ENCODE measurements at places on chromosomes 5 and 9. TPM values are rescaled to one million over a fixed set of nuclear protein-coding genes. Genes with fewer than 3 reads are reported as not detected.

GRCh38 chr9:121741228-121741918, 89.9 kb downstream of the DAB2IP start:
- no peak for DNase-seq

DNA sequence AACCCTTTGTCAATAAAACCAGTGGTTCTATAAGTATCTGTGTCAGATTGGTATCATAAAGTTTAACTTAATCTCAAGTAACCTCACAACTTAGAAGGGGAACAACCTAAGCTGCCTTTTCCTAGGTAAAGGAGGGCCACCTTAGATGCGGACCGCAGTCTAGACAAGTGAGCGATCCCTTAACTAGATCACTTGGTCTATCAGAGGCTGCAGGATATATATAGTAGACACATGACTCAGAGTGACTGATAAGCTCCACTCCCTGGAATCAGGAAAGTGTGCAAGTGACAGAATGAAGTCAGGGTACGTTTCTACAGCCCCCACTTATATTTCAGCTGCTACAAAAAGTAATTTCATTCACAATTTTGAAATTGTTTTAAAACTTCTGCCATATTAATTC, 7.4 kb downstream of the REEP5 start:
- DNase-seq = no peak

Gene SLC34A1
- polyA plus RNA-seq = not detected

Gene PCDHB3
- 1.6 TPM for polyA plus RNA-seq

- no peak for DNase-seq
These were observed 633.0 kb upstream of the C9orf72 start for GRCh38 chr9:28206280-28206679.

DNA sequence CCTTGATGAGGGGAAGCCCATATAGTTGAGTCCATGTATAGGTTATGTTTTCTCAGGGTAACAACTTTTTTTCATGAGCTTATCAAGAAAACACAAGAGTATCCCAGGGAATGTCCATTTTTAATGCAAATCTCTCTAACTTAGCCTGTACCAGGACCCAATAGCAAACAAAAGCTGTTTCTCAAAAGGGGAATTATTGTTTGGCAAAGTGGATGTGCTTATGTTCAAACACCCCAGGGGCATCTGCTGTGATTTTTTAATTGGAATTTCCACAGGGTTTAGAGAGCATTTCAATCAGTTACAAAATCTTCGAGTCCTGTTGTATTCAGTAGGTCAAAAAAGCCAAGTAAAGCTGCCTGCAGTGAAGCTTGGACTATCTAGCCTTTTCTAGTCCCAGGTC, 33.4 kb upstream of the CSNK1G3 start:
- no peak for DNase-seq

DNA sequence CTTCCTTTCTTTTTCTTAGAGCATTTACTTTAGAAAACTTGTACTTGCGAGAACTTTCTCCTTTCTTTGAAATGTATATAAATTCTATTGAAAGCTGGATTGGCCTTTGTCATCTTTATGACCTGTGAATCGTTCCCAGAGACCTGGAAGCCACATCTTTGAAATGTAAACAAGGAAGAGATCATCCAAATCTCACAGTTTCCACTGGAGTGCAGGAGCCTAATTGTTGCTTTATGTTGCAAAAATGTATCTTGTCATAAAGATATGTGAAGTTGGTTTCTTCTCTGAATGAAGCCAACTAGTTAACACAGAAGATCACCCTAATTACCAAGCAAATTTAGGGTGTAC, 1101.8 kb downstream of the TAF11L14 start:
- no peak for DNase-seq

Gene ANKRD55
- 0.46 TPM for polyA plus RNA-seq

Gene DUSP1
- 71.1 TPM for polyA plus RNA-seq

Gene CDKN2B-AS1
- polyA plus RNA-seq = 0.15 TPM

GRCh38 chr5:54383941-54384340, 71.6 kb upstream of the HSPB3 start:
- no peak for DNase-seq

DNA sequence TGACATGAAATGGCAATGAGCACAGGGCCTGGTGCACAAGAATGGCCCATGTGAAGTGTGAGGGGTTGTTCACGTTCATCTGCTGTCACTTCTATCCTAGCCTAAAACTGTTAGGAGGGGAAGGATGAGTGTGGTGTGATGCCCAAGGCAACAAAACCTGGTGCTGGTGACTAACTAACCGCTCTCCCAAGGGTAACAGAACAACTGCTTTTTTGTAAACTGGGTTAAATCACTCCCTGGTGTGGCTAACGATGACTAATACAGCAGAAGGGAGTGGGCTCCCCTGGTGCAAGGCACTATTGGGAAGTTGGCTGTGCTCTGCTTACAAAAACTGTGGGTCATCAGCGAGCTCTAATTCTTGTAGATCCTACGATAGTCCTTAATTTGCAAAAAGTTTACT, 103.2 kb upstream of the VCAN start:
- DNase-seq = no peak

Gene TMOD1
- polyA plus RNA-seq = 151 TPM

Gene SNCAIP
- 8.8 TPM for polyA plus RNA-seq

GRCh38 chr5:14305045-14305444, 161.9 kb downstream of the TRIO start:
- no peak for DNase-seq

DNA sequence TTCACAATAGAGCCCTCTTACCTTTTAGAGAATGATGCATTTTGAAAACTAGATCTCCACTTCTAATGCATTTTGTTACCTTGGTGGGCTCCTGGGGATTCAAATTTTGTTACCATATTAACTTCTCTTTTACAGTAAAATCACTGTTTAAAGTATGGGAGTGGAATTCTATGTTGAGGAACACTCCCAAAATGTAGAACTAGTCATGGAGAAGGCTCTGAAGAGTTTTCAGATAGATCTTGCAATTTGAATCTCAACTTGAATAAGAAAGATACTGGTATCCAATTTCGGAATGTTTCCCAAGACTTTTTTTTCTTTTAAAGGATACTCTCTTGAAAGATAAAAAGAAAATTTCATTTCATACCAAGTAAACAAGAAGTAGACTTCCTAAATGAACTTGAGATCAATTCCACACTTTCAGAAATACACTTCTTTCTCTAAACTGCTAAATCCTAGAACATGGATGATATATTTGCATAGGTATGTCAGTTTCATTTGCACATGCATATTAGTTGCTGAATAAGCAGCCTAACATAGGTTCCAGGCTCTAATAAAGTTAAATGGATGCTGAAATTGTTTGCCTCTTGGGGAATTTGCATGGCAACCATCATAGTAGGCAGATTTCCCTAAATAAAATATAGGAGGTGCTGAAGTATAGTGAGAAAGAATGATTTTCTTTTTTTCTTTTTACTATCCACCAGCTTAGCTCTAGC, 205.4 kb downstream of the ADAMTS6 start:
- no peak for DNase-seq

GRCh38 chr5:72305194-72306142, 14.6 kb downstream of the MRPS27 start:
- DNase-seq = no peak

- DNase-seq = no peak
These were observed 45.7 kb upstream of the HAND1 start for GRCh38 chr5:154523709-154524108.

Gene ZFP37
- polyA plus RNA-seq = 3.3 TPM

Gene IFNA14
- polyA plus RNA-seq = not detected

- DNase-seq = no peak
These were observed 173.7 kb downstream of the SLC24A2 start for GRCh38 chr9:19615036-19615624.

GRCh38 chr9:99870126-99870525, 36.3 kb upstream of the STX17 start:
- no peak for DNase-seq

Gene C1QTNF2
- 19.8 TPM for polyA plus RNA-seq

Gene LCN9
- not detected for polyA plus RNA-seq

GRCh38 chr5:127306647-127307046, 16.1 kb downstream of the MEGF10 start:
- DNase-seq = no peak

DNA sequence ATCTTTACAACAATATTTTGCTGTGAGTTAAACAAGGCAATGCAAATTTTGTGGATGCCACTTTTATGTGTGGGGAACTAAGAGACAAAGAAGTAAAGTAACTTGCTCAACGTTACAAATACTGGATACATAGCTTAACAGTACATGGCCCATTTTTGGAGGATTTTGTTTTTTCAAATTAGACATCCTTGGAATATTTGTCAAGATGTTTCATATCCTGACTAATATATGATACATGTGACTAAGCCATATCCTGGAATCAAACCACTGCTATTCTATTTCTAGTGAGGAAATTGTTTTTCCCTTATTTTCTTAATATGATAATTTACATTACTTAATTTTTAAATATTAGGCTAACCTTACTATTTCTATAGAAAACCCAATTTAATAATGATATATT, 529.8 kb downstream of the DMRTA1 start:
- no peak for DNase-seq

- DNase-seq = no peak
These were observed 465.4 kb downstream of the ICE1 start for GRCh38 chr5:5887833-5888232.

DNA sequence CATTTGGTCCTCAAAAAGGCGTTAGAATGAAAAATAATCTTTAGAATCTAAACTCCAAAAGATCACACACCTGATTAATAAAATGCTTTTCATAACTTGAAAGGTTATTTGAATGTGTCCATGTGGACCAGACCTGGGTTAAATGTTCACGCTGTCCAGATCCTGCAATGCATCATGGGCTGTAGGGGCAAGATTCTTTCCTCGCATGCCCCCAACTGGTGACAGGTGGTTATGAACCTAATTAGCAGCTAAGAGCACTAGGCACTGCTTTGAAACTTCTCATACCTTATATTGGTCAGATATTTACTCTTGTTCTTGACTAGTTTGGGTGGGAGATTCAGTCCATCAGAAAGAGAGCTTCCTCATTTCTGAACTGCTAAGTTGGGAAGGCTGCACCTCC, 19.3 kb upstream of the PIP5K1B start:
- DNase-seq = no peak

DNA sequence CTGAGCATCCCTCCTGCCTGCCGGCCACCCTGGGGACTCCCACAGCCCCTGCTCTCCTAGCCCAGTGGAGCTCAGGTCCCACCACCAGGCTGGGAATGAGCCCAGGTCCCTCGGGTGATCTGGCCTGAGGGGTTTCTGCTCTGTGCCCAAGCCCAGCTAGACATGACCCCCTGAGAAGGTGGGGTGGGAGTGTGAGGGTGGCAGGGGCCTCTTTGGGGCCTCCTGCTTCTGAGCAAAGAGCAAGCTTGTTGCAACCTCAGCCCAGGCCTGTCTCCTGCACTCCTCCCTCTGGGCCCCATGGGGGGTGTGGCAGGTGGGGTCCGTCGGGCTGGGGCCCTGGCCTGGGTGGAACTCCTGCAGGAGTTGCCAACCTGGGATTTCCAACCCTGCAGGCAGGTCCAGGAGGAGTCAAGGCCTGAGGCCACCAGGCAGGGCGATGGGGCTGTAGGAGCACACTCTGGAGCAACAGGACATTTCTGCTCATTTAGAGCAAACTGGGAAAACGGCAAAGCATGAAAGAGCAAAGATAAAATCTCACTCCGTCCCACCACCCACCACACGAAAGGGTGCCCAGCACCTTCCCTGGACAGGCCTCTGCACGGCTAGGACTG, 11.4 kb upstream of the NRARP start:
- no peak for DNase-seq

Gene EIF4E1B
- polyA plus RNA-seq = not detected

- DNase-seq = no peak
These were observed 31.7 kb upstream of the FBXW11 start for GRCh38 chr5:172038167-172038566.

GRCh38 chr5:1877103-1878049, 5.3 kb downstream of the IRX4 start:
- DNase-seq = no peak

DNA sequence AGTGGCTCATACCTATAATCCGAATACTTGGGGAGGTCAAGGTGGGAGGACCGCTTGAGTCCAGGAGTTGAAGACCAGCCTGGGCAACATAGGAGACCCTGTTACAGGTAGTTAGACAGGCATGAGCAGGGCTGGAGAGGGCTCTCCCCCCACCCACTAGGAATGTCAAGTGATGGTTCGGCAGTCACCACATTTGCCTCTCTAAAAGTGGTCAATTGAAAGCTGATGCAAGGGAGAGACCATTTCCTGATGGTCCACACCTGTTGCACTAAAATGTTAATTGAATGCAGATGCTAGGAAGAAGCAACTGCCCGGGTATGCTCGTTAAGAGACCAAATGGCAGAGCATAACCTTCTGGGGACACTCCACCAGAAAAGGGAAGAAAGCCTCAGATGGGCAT, 82.7 kb downstream of the SFXN1 start:
- no peak for DNase-seq

- no peak for DNase-seq
These were observed 1.4 kb downstream of the IL9 start for GRCh38 chr5:135894276-135894675.

Gene PPIC
- 28.0 TPM for polyA plus RNA-seq

- DNase-seq = no peak
These were observed 53.0 kb downstream of the UBE2QL1 start for GRCh38 chr5:6501701-6502100.

Measured in forelimb muscle (tissue), 1 donor.